NCI-H187 (cell line): ENCODE measurements at places on chromosomes 16 and 17.
A peak's percentile ranks its signal among the peaks of the same experiment; 100 is the strongest.

DNA sequence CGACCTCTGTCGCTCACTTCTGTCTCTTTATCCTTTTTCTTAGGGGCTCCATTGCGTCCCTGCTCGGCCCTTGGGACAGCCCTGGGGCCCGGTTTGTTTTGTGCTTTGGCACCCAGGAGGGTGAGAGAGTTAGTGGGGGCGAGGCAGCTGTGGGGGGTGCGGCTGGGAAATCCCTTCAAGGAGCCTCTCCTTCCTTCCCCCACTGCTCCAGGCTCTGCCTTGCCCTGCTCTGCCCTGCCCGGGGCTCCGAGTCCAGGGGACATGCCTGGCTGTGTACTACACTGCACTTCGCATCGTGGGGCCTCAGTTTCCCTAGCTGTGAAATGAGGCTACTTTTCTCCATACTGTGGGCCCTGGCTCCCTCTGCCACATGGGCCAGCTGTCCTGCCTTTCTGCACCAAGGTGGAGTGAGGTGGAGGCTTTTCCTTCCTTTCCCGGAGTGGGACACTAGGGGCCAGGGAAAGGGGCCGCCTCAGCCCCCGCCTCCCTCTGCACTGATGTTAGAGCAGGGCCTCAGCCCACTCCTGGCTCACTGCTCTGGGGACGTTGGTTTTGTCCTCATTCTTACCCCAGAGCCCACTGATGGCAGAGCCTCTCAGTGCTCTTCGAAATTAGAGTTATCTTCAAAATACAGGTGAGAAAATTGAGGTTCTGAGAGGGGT, 980 bp downstream of the LLGL1 start:
- no peak for DNase-seq

GRCh38 chr17:4368341-4368740, 1.9 kb upstream of the UBE2G1 start:
- no peak for DNase-seq

DNA sequence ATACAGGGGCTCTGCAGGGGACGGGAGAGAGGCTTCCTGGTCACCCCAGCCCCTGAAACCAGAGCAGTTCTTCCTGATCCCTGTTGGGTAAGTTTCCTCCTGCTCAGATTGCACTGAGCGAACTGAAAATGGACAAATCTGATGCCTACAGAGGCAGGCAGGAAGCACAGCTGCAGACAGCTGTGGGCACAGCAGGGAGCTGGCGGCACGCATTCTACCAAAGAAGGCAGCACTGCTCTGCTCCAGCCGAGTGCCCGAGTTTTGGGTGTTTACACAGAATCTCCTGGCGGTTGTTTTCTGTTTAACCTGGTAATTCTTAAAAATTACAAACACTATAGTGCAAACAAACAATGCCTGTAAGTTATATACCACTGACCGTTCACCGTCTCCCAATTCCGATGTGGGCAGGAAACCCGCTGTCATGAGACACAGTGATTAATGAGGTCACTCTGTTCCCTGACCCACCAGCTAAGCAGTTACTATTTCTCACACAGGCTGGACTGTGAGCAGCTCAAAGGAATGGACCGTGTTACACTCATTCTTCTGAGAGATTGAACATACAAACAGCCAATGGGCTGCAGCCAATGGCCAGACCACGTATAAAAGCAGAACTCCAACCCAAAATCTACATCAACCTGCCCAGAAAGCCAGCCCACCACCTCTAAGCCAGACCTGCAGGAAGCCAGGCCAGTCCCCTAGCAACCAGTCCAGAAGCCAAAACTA, 25.5 kb downstream of the NSMCE1 start:
- no peak for DNase-seq

GRCh38 chr17:11644265-11645212, 46.3 kb downstream of the DNAH9 start:
- no peak for DNase-seq

DNA sequence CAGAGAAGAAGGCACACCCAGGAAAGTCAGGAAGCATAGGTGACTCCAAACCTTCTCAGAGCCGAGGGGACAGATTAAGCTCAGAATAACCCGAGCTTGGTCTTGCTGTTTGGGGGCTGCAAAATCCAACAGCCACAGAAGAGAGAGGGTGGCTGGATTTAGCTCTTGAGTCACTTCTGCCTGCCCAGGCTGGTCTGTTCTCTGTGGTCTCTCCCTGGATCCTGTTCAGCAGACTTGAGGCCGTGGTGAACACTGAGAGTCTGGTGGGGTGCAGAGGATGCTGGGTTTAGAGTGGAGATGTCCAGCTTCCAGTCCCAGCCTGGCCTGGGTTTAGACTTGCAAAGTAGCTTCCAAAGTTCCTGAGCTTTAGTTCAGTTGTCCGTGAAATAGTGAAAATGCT, 8.8 kb downstream of the SLC26A11 start:
- DNase-seq: no peak

DNA sequence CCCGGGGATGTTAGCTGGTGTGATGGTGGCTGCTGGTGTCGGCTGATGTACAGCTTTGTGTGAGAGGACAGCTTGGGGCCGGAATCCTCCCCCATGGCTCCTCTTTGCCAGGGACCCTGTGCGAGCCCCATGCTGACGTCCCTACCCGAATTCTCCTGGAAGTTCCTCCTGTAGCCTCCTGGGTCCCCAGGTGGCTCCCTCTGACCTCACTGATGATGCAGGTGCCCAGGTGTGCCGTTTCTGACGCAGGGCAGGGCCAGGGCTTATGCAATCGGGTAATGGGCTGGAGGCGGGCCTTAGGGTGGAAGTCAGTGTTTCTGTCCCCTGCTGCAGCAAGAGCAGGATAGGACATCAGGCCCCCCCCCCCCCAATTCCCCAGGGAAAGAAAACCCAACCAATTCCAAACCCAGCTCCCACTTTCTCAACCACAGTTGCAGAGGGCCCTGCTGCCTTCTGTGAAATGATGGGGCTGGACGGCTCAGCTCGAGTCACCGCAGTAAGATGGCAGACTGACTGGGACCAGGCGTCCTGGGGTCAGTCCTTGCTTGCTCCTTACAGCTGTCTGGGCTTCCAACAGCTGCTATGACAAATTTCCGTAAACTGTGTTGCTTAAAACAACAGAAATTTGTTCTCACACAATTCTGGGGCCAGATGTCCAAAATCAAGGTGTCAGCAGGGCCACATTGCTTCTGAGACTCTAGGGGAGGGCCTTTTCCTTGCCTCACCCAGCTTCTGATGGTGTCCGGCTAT, 139.0 kb upstream of the PLCG2 start:
- DNase-seq: no peak

DNA sequence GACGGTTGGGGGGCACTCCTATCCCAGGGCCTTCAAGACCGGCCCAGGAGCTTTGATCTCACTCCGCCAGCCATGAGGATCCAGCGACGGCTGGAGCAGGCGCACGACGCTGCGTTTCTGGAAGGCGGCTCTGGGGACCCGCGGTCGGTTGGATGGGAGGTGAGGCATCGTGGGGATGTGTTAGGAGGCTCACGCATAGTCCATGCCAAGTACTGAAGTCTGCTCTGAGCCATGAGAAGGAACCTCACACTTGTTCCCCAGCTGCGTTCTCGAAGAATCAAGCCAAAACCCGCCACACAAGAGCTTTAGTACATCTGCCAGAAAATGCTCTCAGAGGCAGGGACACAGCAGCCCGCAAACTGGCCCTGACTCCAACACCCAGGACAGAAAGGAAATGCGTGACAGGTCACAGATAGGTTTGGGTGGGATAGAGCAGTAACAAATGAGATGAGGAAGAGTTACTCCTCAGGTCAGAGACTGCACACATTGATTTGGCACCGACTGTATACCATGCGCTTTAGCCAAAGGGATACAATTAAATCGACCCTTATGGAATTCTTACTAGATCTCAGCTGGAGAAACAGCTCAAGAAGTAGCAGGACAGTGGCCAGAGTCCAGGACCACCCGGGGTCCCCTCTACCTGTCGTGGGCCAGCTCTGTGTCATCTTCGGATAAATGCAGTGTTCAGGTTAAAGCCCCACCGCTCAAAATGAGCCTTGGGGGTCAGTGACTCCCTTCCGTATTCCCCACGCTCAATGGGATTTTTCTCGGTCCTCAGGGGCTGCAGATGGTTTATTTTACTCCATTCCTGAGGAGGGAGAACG, 6.7 kb upstream of the GSG1L start:
- no peak for DNase-seq

DNA sequence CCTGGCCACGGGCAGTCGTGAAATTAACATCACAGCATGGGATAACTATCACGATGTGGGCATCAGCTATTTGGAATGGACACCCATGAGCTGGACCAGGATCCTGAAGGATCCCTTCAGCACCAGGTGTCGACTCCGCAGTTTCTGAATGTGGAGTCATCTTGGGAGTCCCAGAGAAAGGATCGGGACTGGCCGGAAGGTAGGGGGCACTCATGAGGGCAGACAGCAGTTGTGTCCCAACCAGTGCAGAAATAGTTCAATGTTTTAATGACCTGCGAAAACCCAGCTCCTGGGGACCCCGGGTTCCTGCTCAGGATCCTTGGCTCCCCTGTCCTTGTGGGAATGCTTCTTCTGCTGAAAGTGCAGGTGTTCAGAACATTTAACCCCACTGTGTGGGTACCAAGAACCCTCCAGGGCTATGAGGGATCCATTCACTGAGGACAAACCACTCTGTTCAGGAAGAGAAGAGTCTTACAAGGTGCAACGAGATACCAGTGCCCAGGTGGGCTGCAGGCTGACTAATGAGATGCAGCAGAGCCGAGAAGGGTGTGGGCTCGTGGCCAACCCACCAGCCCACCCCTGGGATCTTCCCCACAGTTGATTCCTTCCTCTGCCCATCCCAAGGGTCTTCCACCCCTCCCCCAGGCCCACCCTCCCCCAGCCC, 154.8 kb downstream of the SALL1 start:
- DNase-seq: no peak

GRCh38 chr17:71099003-71099714, 929.8 kb downstream of the KCNJ2 start:
- DNase-seq: no peak

DNA sequence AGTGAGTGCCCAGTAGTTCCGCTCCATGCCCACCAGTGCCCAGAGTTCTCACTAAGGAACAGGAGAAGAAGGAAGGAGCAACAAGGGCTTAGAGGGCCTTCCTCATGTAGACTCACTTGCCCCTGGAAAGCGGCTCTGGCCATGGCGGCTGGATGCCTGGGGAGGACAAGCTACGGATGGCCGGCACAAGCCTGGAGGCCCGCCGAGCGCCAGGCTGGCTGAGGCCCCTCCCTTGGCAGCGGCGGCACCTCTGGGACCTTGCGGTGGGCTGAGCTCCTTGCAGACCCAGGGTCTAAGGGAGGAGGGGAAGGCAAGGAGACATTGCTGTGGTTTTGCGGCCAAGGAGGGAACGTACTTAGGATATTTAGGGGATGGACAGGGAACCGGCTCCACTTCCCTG, 160.1 kb downstream of the SALL1 start:
- no peak for DNase-seq

GRCh38 chr17:60743799-60744198, 66.1 kb downstream of the BCAS3 start:
- no peak for DNase-seq

DNA sequence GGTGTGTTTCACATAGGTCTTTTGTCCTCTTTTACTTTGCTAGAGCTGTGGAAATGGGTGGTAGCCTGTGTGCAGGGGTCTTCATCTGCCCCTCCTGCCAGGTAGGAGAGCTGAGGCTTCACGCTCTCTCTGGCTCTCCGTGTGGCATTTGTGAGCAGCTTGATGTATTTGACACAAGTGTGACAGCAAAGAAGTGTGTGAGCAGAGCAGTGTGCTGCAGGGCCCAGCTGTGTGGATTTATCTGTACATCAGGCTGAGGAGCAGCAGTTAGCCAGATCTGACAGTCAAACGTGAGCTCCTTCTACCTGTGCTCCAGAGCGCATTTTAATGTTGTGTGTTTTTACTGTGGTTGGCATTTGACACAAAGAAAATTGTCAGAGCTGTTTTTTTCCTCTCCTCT, 101.8 kb downstream of the FTO start:
- DNase-seq: no peak

DNA sequence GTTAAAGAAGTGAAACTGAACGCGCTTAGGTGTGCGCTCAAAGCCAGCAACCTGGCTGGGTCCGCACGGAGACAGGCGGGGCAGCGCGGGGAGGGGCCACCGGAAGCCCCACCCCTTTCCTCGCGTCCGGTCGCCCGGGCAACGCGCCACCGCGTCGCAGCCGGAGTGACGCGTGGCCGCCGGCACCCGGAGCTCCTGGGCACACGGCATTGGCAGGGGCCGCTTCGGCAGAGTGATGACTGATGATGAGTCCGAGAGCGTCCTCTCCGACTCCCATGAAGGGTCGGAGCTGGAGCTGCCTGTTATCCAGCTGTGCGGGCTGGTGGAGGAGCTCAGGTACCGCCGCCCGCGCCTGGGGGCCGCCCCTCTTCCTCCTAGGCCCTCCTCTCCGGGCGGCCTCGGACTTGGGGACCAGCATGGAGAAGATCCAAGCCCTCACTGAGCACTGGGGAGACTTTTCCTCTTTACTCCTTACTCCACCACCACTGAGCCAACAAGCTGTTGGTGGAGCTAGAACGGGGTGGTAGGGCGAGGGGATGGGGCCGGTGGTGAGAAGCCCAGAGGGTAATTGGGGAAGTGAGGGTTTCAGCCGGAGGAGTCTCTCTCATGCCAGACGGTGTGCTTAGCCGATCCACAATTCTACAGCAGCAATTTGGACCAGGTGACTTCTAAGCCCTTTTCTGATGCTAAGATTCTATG, 44.9 kb downstream of the PRSS54 start:
- peak; percentile 23 for DNase-seq

- DNase-seq: no peak
Observed at GRCh38 chr17:73489333-73489732, 154.9 kb downstream of the SDK2 start.

- peak; percentile 66 for DNase-seq
Observed at GRCh38 chr16:68267612-68268405, 3.5 kb downstream of the SLC7A6 start.

GRCh38 chr16:4506450-4506849, 30.3 kb downstream of the HMOX2 start:
- no peak for DNase-seq

- DNase-seq: no peak
Observed at GRCh38 chr17:77454242-77455095, 313.7 kb downstream of the SEC14L1 start.

- DNase-seq: no peak
Observed at GRCh38 chr16:82995924-82996441, 369.2 kb downstream of the CDH13 start.

GRCh38 chr16:47375423-47375822, 85.4 kb downstream of the ITFG1 start:
- DNase-seq: no peak

DNA sequence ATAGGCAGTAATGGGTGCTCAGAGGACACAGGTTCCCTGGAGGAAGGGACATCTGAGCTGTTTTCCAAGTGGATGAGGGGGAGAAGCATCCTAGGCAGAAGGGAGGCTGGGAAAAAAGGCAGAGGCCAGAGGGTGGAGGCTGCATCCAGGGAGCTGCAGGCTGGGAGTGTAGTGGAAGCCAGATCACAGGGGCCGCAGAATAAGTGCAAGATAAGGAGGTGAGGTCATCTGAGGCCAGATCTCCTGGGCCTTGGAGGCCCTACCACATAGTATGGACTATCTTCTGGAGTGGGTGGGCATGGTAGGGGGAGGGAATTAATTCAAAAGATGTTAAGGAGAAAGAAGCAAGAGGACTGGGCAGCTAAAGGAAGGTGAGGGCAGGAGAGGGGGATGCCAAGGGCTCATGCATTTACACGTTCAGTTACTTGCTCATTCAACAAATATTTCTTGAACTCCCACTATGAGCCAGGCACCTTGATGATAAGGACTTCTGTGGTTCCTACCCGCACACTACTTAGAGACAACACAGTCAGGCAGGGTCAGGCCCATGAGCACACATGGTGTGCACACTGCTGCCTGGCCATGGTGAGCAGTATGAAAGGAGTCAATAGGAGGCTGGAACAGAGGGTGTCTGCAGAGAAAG, 2.4 kb upstream of the RIPOR1 start:
- no peak for DNase-seq
